Suppressor macrophage treated with lipopolysaccharide for 1 hour (primary cell): ENCODE measurements at places on chromosomes 5 and 9.

GRCh38 chr9:28056466-28056865 is 483.2 kb upstream of the C9orf72 start:
- no peak for DNase-seq

- DNase-seq: no peak
Measured at GRCh38 chr9:87670572-87671264, 55.2 kb upstream of the CTSL start.

GRCh38 chr5:39215857-39216256 is 3.5 kb downstream of the FYB1 start:
- no peak for DNase-seq

- DNase-seq: peak; percentile 59
Measured at GRCh38 chr9:110007477-110008270, 200.3 kb downstream of the C9orf152 start.

GRCh38 chr9:28301281-28301680 is 728.0 kb upstream of the C9orf72 start:
- DNase-seq: no peak

DNA sequence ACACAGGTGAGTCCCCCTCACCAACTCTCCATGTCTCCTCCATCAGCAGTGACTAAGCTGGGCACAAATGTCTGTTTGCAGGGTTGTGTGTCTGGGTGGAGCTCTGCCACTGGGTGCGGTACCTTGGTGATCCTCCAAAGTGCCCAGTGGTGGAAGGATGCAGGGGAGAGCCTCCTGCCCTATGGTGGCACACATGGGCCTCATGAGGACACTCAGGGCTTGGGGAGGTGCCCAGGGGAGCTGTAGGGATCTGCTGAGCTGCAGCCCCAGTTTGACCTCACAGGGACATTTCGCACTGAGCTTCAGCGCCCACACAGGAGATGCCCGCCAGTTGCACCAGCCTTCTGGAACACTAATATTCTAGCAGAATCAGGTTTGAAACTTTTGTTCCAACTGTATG is 29.5 kb downstream of the S1PR3 start:
- no peak for DNase-seq

GRCh38 chr5:56457887-56458812 is 225.0 kb upstream of the ANKRD55 start:
- no peak for DNase-seq

GRCh38 chr5:168624850-168625364 is 45.7 kb upstream of the PANK3 start:
- DNase-seq: no peak

DNA sequence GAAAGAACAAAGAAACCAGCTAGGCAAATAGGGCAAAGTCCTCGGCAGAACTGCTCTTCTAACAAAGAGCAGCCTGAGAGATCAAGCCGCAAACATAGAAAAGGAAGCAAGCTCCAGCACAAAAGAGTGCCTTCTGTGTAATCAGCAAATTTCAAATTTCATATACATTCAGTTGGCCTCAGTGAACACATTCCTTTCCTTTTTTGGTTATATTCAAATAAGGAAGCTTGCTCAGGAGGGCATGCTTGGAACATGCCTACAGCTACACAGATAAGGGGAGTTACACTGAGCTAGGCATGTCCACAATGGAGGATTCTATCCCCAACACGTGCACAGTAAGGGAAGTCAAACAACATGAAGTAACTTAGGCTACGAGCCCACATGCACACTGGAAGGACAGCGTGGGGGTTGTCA is 23.4 kb downstream of the IL33 start:
- DNase-seq: no peak

DNA sequence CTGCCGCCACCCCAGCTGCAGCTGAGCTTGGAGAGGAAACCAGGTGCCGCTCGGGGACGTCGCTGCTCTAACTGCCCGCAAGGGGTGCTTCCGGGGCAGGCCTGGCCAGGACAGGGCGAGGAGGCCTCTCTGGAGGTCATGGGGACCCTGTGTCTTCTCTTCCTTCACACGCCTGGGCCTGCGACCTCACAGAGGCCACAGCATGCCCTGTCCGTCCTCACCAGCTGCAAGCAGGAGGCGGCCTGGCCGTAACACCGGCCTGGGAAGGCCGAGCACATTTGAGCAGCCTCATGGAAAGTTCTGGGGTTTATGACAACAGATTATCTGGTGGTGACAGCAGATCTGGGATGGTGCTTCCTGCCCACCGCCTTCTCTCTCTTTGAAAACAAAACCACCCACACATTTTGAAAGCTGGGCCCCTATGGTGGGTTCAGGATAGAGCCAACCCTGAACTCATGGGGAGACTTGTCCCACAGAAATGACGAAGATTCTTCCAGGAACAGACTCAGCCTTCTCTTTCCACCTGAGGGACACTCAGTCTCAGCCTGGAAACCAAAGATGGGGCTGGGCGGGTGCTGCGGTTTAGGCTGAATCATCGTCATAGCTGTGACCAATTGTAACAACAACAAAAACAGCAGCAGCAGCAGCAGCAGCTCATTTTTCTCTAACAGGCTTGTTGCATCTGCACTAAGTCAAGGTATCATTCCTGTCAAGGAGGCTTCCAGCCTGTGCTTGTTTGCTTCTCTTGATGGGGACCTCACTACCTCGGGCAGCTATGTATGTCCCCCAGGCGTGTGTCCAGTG is 99.6 kb upstream of the RAPGEF1 start:
- DNase-seq: no peak

DNA sequence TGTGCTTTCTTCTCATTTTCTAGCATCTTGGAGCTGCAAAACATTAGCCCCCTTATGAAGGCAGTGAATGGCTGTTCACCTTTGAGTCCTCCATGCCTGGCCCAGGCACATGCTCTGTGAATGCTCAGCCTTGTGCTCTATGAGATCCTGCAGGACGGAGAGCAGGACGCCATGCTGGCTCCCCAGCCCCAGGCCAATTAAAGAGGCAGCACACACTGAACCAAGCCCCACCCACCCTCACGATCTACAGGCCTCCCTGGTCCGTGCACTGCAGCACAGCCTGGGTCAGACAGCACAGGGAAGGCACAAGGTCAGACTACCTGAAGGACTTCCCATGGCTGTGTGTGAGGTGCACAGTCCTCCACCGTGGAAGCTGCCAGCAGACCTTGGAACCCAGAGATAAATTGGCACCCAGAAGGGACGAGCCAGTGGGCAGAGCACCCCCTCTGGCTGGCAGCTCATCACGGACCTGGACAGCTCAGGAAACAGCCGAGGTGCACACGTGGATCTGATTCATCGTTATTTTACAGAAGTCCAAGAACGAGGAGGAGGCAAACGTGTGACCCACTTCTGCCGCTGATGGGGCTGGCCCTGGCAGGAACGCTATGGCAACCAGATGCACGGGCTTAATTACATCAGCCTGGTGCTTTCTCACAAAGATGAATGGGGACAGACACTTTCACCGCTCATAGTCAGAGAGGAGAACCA is 59.5 kb downstream of the OLFM1 start:
- peak; percentile 3 for DNase-seq

- DNase-seq: no peak
Measured at GRCh38 chr9:135835131-135835530, 72.2 kb downstream of the CAMSAP1 start.

- DNase-seq: no peak
Measured at GRCh38 chr5:150804388-150804787, 25.8 kb downstream of the SMIM3 start.

- DNase-seq: no peak
Measured at GRCh38 chr5:84215521-84215920, 169.2 kb downstream of the EDIL3 start.

DNA sequence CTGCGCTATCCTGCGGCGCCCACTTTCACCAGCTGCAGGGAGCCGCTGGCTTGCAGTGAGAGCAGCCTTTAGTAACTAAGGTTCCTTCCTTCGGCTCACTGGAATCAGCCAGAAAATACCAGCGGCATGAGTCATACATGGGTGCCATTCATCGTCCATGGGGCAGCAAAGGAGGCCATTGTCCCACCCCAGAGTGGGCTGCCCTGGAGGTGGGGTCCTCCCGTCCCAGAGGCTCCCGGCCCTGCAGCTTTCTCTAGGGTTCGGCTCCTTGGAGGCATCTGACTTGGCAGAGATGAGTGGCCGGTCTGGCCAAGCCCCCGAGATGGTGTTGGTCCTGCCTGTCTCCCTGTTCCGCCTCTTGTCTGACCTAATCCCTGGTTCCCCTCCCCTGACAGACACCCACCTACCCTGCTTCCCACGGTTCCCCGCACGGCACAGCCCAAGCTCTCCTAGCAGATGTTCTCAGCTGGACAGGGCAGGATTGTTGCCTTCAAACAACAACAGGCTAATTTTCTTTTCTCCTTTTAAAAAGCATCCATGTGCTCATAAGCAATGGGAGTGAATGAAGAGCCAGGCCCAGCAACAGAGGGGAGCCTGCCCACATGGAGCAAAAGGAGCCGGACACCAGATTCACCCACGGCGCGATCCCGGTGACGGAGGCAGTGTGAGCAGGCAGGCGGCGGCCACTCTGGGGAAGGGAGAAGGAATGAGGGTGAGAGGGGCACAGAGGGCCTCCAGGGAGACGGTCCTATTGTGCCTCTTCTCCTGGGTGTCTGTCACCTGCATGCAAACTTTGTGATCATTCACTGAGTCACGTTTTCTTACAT is 97.0 kb upstream of the COL5A1 start:
- no peak for DNase-seq

DNA sequence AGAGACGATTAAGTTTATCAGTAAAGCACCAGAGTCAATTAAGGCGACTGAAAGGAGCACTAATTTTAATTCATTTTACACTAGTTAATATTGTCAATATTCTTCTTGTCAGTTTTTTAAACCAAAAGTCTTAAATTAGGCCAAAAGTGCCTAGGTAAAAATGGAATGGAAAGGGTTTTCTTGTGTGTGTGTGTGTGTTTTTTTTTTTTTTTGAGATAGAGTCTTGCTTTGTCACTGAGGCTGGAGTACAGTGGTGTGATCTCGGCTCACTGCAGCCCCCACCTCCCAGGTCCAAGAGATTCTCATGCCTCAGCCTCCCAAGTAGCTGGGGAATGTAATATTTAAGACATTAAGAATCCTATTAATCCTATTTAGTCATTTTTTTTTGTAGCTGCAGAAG is 3.1 kb upstream of the APC start:
- no peak for DNase-seq

- DNase-seq: no peak
Measured at GRCh38 chr5:124182133-124182532, 564.3 kb downstream of the ZNF608 start.

- DNase-seq: no peak
Measured at GRCh38 chr9:113919871-113920270, 43.8 kb downstream of the ZNF618 start.

DNA sequence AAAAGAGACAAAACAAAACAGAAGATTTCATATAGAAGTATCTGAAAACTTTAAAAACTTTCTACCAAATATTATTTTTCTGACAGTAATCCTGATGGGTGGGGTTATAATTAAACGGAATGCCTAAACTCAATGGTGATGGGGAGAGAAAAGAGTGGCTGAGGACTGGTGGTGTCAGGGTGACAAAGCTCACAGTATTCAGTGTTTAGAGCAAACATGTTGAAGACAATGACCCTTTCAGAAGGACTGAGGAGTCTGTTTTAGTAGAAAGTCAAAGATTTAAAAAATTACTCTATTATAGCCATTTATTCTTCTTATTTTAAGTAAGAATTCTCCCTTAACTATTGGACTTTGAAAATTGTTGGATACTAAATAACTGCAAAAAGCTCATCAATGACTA is 1144.0 kb downstream of the TAF11L14 start:
- no peak for DNase-seq

DNA sequence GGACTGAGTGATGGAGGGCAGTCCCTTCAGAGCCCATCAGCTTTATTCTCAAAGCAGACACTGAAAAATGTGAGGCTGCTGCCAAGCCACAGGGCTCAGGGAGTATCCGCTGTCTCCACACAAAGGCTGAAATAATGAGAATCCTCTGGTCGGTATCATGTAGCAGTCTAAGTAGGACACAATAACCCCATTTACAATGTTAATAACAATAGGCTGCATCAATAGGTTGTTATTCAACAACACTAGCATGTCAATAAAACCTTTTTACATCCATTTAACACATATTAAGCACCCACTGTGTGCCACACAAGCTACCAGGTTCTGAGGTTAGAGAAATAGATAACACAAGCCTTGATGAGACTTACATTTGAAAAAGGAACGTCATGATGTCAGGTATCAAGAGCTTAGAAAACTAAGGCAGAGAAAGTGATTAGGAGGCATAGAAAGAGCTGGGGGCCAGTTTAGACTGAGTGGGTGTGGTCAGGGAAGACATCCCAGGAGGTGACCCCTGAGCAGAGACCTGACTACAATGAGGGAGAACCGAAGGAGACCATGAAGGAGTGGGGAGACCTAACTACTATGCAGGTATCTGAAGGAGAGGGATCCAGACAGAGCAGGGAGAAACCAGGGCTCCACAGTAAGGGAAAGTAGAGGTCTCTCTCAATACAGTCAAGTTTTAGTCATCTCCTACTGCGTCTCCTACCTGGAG is 140.1 kb upstream of the GRIA1 start:
- no peak for DNase-seq

- DNase-seq: no peak
Measured at GRCh38 chr9:15157381-15157780, 149.6 kb downstream of the TTC39B start.

- no peak for DNase-seq
Measured at GRCh38 chr9:138052322-138052615, 174.7 kb downstream of the CACNA1B start.

DNA sequence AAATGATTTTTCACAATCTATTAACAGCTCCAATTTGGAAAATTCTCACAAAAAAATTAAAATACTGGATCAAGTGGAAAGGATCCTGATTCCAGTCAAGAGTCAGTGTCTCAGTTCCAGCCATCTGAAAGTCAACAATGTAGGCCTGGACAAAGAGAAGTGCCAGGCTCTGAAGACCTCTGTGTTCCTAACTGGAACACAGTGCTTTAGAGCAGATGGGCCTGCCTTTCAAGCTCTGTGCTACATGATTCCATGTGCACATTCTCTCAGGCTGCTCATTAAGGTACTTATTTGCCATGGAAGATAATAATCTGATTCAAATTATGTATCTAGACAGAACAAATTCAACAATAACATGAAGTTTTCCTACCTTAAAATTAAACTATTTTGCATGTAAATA is 30.2 kb upstream of the ALDH1A1 start:
- DNase-seq: no peak

GRCh38 chr5:91187032-91187431 is 196.1 kb downstream of the ARRDC3 start:
- DNase-seq: no peak

DNA sequence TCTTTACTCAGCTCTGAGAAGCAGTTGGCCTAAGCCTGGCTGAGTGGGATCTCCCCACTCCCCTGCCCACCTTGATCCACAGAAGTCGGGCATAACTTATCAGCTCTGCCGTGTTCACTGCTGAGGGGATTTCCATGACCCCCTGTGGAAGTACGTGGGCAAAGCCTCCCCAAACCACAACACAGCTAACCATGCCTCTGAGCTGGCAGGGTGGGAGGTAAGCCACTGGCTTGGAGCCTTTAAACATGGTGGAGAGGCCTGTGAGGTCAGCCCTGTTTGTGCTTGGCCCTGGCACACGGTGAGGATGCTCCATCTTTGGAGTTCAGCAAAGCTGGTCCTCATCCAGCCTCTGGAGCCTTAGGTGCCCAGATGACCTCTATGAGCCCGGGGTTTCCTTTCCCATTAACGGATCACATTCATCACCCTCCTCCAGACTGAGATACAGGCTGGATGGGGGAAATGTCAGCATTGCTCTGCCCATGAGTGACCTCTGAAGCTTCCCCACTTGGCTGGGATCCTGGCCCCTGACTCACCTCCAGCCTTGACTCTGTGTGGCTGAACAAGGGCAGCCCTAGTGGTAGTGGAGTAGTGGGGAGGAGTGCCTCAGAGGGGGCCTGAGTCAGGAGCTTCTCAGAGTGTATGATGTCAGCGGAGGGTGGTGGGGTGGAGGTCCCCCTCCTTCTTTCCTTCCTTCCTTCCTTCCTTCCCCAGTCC is 6.2 kb downstream of the PDLIM4 start:
- peak; percentile 91 for DNase-seq

- DNase-seq: no peak
Measured at GRCh38 chr9:107389617-107390071, 99.9 kb downstream of the KLF4 start.
